ENCODE measurements at places on chromosomes 3 and 15.

GRCh38 chr3:10367506-10367905, 46.6 kb upstream of the SEC13 start:
- DNase-seq = no peak

- DNase-seq = no peak
These were observed 52.5 kb downstream of the CYP11A1 start for GRCh38 chr15:74314795-74315438.

DNA sequence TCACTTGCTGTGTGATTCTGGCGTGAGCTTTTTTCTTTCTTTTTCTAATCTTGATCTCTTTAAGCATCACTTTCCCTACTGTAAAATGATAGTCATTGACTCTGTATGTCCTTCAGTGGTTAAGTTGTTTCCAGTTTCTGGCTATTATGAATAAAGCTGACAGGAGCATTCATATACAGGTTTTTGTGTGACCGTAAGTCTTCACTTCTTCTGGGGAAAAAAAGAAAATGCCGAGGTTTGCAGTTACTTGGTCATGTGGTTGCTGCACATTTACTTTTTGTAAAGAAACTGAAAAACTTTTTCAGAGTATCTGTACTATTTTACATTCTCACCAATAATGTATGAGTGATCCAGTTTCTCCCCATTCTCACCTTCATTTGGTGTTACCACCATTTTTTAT, 247.4 kb upstream of the RBMS3 start:
- no peak for DNase-seq

DNA sequence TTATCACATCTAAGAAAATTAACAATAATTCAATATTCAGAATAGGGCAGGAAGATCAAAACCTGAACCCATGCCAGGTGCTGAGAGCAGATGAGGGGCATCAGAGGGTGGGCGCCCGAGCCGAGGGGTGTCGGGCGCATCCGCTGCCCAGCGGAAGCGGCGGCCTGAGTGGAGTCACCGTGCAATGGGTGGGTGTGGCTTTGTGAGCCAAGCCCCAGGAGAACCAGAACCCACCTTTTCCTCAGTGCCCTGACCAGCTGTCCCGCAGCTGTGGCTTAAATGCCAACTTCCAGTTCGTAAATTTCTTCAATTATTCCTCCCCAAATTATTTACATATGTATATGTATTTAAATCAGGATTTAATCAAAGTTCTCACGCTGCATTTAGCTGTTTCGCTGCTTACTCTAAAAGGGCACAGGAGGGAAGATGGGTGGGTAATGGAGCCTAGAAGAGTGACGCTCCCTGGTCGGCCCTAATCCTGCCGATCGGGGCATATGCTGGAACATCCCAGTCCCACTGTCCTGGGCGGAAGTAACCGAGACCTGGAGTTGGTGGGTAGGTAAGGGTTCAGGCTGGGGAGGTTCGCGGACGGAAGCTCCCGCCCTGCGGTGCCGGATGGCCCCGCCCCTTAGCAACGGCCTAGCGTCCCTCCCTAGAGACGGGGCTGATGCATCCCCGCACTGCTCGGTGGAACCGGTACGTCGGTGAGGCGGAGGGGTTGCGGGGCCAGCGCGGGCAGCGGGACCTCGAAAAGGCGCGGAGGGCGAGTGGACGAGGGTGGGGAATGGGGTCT, 1.3 kb downstream of the DNAH1 start:
- peak; percentile 45 for DNase-seq

GRCh38 chr15:67290319-67290718, 35.7 kb downstream of the IQCH start:
- DNase-seq = no peak

- no peak for DNase-seq
These were observed 4.5 kb upstream of the RPL24 start for GRCh38 chr3:101690972-101691371.

DNA sequence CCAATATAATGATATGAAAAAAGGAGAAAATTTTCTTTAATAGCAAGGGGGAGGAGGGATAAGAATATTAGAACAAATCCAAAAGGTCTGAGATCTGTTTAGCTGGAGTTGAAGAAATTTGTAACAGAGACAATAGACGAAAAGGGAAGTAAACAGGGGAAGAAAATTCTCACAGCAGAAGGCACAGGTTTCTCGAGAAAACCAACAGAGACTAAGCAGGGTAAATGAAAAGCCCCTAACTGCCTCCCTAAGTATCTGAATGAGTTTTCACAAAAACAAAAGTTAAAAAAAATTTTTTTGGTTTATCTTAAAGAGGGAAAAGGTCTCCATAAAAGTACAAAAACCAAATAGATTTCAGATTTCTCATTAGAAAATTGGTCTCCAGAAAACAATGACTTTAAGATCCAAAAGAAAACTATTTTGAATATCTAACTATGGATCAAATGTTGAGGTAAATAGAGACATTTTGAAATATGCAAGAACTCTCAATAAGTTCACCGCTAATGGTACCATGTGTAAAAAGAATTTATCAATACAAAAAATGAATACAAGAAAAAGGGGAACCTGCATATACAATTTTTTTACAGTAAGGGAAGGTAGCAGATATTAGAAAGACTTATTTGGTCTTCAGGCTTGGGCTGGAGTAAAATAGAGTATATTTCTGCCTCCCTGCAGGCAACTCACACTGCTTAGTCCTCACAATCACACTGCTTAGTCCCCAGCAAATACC, 23.9 kb upstream of the NEK10 start:
- DNase-seq = no peak

- peak; percentile 57 for DNase-seq
These were observed 45.5 kb upstream of the SLC41A3 start for GRCh38 chr3:126129398-126129891.

DNA sequence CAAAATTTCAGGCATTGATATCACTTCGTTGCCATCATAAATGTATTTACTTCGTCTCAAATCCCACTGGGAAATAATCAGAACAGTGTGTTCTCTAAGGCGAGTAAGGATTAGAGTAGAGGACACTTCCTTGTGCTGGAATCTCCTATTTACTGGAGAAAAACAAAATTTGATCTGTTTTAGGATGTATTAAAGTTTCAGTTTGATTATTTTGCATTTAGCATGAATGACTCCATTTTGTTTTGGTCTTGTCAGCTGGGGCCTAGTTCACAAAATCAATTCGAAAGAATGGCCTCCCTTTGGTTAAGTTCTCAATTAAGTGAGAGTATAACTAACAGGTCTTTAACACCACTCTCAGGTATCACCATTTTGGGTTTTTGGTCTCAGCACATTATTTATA, 11.7 kb upstream of the NOX5 start:
- DNase-seq = no peak

GRCh38 chr3:131717493-131717892, 214.7 kb upstream of the MRPL3 start:
- DNase-seq = no peak

DNA sequence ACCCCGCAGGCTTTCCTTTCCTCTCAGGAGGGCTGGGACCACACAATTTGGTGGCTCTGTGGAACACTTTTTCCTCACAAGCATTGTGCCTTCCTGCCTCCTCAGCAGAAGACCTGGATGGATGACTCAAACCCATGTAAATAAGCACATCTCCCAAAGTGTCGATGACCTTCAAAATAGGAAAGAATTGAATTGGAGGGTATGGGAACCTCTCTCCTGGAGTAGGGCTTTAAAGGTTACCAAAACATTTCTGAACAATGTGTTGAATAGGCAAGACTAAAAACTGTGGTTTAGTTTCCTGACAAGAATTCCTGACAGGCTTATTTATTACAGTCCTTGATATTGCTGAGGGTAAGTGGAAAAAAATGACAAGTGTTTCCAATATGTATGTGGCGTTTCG, 118.2 kb downstream of the ALDH1A2 start:
- no peak for DNase-seq

DNA sequence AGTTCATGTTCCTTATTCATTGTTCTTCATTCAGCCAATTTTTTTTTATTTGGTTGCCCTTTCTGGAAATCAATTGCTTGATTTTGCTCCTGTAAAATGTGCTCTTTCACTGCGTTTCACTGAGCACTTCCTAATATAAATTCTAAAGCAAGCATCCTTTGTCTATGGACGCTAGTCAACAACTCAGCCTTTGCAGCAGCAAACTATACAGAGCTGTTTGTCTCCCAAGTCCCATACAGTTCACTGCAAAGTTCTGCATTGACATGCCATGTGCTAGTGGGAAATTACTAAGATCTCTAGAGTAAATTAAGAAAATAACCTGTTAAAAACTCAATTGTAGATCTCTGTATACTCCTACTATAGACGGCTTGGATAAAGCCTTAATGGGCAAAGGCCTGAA, 130.1 kb upstream of the BHLHE40 start:
- no peak for DNase-seq

- DNase-seq = no peak
These were observed 22.9 kb downstream of the CEMIP start for GRCh38 chr15:80801891-80802680.

GRCh38 chr3:107705046-107705445, 182.3 kb downstream of the BBX start:
- DNase-seq = no peak

- DNase-seq = no peak
These were observed 328.4 kb upstream of the DPH6 start for GRCh38 chr15:35874260-35874905.

- no peak for DNase-seq
These were observed 61.0 kb downstream of the POLR2M start for GRCh38 chr15:57767481-57767880.

DNA sequence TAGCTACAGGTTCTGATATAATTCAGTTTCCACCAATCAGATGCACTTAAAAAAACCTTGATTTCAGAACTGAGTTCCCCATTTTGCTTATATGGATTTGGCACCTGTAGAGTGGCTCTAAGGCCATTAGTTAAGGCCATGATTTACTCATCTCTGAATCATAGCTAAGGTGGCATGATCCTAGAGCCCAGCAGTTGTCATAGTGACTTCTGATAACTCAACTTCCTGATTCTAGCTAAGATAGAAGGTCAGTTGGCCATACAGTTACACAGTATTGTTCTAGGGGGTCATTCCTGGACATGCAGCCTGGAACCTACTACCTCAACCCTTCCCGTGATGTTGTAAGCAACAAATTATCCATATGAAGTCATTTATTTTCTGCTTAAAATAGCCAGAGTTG, 15.9 kb upstream of the TMEM87A start:
- no peak for DNase-seq

GRCh38 chr3:42052132-42052483, 39.0 kb upstream of the TRAK1 start:
- no peak for DNase-seq

DNA sequence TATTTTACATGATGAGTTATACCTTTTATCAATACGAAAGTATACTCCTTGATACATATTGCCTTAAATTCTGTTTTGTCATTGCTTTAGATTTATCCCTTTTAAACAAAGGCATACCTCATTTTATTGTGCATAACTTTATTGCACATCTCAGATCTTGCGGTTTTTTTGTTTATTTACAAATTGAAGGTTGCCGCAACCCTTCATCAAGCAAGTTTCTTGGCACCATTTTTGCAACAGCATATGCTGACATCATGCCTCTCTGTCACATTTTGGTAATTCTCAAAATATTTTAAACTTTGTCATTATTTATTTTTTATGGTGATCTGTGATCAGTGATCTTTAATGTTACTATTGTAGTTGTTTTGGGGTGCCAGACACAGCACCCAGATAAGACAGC, 20.9 kb downstream of the SNRK start:
- DNase-seq = no peak

GRCh38 chr3:150346981-150347863, 60.9 kb upstream of the TSC22D2 start:
- no peak for DNase-seq

GRCh38 chr3:42355612-42356011, 54.8 kb downstream of the LYZL4 start:
- DNase-seq = no peak

DNA sequence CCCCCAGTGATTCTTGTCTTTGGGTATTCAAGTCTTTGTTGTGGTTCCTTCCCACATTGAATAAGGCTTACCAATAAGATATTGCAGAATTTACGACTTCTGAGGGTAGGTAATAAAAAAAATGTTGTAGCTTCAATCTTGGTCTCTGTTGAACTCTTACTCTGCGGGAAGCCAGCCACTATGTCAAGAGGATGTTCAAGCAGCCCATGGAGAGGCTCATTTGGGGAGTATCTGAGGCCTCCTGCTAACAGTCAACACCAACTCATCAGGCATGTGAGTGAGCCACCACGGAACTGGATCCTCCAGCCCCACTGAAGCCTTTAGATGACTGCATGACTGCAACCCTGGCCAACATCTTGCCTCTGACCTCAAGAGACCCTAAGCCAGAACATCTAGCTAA, 3.2 kb upstream of the TBC1D23 start:
- DNase-seq = no peak

GRCh38 chr15:81777546-81777945, 268.3 kb downstream of the MEX3B start:
- no peak for DNase-seq

DNA sequence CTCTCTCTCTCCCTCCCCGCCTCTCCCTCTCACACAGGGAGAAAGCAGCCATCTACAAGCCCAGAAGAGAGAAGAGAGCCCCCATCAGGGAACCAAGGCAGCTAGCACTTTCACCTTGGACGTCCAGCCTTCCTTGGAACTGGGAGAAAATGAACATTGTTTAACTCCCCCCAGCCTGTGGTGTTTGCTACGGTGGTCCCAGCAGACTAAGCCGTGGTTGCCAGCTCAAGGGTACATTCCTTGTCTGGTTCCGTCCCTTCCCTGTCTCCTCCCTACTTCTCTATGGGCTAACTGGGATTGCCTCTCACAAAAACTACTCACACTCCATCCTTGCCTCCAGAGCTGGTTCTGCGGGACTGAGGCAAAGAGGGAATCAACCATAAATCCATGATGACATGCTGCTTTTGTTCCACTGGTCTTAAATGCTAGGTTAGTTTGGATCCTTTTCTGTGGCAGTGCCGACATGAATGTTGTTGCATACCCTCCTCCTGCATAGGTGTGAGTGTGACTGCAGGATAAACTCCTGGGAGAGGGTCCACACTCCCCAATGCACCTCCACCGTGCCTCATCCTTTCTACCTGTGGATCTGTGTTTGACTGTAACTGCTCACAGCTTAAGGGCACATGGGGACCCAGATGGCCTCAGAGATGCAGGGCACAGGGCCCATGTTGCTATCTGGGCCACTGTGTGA, 12.0 kb downstream of the C3orf22 start:
- peak; percentile 2 for DNase-seq

DNA sequence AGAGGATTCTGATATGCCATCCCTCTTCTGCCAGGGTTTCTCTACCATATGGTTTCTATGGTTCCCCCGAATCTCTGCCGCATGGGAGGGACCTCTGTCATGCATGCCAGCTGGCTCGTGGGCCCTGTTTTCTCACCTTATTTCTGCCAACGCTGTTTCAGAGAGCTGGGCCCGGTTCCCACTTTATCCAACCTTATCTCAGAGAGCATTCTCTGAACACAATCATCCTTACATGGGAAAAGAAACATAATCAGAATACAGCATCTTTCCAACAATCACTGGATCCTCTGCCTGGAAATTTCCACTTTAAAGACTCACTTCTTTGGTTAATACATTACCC, 234.5 kb upstream of the ZBTB20 start:
- no peak for DNase-seq

DNA sequence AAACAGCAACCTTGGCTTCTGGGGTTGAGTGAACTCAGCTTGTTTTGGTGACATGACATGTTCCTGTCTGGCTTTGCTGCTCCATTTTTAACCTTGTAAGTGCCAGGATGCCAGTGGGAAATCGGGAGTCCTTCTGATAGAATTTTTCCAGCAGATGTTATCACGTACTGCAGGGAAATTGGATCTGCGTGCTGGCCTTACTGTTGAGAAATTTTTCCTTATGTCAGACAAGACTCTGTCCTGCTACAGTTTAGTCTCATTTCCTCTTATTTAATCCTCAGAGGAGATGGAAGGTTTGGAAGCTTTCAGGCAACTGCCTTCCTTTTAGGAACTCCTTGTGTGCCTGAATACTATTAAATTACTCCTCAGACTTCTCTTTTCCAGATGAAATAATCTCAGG, 80.6 kb downstream of the PGPEP1L start:
- no peak for DNase-seq

- no peak for DNase-seq
These were observed 49.6 kb downstream of the ISG20 start for GRCh38 chr15:88688394-88688933.
